ENCODE measurements at places on chromosomes 7 and 10.
A peak's percentile ranks its signal among the peaks of the same experiment; 100 is the strongest.

DNA sequence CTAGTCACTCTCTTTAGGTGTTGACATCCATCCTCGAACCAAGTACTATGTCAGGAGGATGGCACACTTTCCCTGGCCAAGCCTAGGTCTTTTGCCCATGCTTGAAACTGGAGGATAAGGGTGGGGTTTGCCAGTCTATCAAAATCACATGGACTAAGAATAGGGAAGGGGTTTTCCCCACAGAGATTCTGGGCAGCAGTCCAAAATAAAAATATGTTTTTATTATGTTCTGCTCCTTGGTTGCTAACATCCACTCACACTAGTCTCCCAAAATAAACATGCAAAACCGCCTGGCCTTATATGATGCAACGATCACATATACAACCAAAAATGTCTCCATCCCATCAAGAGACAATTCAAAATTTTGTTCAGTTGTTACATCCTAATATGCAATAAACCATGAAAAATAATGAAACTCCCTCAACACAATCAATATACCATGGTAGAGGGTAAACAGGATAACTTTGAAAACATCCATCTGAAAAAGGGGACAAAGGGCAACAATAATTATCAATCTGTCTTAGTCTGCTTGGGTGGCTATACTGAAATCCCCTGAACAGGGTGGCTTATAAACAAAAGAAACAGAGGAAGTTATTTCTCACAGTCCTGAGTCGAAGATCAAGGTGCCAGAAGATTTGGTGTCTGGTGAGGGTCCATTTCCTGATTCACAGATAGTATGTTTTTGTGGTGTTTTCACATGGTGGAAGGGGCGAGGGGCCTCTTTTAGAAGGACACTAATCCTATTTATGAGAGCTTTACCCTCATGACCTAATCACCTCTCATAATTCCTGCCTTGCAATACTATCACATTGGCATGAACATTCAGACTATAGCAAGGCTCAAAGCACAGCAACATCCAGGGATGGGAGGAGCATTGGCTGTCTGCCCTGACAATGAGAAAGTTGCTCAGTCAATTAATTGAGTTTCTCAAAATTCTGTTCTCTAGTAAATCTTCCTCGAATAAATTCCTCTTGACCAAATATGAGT is 159.3 kb downstream of the ETV1 start:
- peak; percentile 61 for DNase-seq

DNA sequence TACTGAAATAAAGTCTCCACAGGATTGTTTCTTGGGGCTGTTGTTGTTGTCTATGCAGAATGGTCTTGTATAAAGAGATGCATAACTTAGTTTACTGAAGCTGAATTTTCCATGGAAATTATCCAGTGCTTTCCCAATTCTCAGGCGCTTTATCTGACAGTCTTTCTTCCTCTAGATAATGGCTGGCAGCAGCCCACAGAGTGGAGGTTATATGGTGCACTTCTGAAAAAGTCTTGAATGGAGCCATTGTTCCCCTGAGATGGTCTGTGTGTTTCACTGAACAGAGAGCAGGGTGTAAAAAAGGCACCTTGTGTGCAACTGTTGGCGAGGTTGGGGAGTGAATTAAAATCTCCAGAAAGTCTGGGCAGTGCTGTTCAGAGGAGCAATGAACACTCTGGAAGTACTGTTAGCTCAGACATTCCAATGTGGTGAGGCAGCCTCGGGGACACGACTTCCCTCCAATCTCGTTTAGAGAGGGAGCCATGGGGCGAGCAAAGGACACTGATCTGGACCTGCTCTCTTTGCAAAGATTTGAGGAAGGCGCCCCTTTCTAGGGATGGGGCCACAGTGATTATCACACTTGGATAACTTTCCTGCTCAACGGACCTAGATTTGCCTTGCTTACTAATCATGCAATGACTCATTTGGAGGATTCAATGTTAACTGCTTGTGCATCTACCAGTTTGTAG is 2.0 kb upstream of the PLCE1 start:
- peak; percentile 55 for DNase-seq

DNA sequence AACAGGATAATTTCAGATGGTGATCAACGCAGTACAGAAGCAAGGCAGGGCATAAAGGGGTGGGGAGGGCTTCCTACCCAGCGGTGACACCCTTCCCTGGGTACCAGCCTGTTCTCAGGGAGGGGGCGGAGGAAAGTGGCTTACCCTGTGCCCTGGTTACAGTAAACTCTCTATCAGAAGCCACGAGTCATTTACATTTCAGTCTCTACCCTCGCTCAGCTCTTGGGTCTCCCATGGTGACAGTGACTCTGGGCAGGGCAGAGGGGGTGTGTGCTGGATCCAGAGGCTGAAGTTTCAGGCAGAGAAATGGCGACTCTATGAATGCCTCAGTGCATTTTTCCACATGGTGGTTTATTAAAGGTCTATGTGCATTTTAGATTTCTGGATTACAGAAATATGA is 107.0 kb downstream of the ADARB2 start:
- no peak for DNase-seq

- peak; percentile 62 for DNase-seq
Observed at GRCh38 chr7:21128062-21128817, 299.6 kb upstream of the SP4 start.

DNA sequence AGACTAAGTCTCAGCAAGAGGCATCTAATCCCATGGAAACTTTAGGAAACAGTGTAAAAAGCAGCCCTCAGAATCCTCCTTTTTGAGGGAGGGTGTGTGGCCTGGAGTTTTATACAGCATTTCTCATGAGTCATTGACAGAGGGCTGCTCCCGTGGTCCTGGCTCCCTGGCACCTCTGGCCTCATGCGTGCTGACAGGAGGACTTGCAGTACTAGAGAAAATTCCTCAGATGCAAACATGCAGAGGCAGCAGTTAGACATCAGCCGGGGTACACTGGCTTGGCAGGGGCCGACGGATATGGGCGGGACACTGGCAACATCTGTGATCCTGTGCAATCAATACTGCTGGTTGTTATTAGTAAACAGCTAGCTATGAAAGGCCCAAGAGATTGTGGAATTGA is 925.1 kb upstream of the CELF2 start:
- DNase-seq, result no peak

Measured in epithelial cell of esophagus (primary cell).